ENCODE measurements at places on chromosomes 6 and 20.

DNA sequence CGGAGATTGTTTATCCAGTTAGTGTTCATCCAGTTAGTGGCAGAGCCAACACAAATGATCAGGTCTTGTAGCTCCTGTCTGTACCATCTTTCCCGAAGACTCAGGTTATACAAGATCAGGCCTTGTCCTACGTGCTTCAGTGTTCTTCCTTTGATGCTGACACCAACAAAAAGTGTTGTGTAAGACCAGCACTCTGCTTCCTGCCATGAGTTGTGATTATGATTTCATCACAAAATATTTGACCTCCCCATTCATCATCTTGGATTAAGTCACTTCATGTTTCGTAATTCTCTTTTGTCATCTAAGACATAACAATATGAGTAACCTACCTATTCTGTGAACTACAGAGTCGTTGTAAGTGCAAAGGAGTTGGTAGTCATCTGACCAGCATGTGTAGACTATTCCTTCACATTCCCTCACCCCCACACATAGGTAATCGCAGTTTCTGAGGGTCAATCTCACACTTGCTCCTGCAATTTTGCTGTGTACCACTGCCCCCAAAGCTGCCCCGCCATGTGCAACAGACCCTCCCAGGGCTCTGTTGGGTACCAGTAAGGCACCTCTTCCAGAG, 135.6 kb upstream of the SLC22A23 start:
- DNase-seq, result no peak

DNA sequence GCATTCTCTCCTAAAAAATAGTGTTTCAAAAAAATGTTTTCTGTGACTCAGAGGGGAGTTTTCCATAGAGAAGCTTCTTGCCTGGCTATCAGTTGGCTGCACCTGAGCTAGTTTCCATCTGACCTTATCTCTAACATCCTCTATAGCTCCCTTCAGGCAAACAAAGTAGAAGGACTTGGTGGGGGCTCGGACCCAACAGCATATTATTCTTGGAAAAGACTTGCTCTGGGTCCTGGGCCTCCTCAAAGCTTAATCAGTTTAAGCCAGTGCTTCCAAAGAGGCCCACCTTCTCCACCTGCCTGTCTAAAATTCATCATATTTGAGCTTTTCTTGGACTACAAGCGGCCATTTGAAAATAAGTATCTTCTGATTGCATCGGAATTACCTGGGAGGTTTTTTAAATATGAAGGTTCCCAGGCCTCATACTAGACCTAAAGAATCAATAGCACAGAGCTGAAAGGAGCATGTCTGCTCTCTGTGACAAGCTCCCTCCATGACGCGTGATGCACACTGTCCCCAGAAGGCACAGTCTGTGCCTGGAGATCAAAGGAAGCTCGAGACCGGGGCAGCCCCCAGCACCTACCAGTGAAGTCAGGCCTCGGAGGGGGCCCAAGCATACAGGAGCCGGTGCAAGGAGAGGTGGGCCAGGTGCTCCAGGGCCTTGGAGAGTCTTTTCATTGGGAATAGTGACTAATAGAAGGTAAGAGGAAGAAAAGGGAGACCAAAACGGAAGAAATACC, 80.6 kb upstream of the HIVEP1 start:
- DNase-seq, result no peak

- DNase-seq, result no peak
Observed at GRCh38 chr20:51340451-51340840, 202.1 kb downstream of the NFATC2 start.

DNA sequence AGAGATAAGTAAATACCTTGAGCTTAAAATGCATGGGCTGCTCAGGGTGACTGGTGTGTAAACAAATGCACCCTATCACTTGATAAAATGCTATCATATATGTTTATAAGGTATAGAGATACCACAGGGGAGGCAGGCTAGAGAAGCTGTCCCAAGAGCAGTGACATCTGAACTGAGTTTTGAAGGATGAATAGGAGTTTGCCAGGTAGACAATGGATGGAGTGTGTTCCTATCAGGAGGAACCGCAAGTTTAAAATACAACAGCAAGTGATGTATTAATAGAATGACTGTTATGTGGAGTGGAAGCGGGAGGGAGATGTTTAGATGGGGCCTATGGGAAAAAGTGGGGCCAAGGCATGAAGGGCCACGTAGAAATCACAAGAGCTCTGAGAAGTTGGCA, 38.7 kb upstream of the CHMP4B start:
- DNase-seq, result no peak

- no peak for DNase-seq
Observed at GRCh38 chr6:125944434-125944816, 12.1 kb upstream of the HINT3 start.

DNA sequence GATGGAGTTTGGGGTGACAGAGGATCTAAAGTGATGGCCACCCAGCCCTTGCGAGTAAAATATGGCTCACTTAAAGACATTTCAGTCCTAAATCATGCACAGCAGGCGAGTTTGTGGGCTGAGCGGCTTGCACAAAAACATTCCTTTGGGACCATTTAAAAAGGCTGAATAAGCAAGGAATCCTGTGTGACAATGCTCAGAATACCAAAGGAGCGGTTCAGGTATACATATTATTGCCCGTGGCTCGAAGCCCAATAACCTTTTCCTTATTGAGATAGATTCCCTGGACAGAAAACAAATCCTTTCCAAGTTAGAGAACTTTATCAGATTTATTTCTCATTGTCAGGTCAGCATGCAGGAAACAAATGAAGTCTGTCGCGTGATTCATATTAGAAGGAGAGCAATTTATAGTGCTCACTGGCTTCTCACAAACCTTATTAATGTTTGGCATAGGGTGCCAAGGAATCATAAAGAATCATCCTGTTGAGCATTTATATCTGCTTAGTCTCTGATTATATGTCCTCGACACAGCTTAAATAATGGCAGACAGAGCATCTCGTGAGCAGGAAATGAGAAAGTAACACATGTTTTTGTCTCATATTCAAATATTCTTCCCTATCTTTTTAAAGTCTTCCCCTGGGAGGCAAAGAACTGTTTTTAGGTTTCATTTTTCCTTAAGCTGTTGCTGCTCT, 121.3 kb downstream of the TRMT11 start:
- DNase-seq, result no peak

DNA sequence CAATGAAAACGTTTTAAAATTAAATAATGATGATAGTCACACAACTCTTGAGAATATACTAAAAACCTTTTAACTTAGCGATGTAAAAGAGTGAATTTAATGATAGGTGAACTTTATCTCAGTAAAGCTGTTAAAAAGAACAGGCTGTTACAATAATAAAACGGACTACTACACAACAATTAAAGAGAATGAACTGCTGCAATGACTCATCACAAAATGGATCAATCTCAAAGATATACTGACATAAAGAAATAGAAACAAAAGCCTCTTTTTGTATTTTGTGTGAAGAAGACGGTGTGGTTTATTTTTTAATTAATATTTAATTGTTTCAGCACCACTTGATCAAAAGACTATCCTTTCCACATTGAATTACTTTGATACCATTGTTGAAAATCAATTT, 352.4 kb upstream of the GJE1 start:
- no peak for DNase-seq

DNA sequence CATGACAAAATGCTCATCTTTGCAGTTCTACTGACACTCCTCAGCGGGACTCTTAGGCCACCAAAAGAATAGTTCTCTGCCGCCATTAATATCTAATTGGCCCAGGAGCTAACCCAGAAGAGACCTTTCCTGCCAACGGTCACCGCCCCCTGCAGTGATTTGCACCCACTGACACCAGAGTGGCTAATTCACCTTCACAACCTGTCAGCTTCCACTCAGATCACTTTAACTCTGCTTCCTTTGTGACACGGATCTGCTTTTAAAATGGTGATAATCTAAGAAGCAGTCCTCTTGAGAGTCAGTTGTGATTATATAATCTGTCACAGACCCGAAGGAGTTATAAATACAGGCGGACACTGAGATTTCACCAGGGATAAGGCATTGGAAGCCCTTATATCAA, 172.8 kb downstream of the FRK start:
- no peak for DNase-seq

DNA sequence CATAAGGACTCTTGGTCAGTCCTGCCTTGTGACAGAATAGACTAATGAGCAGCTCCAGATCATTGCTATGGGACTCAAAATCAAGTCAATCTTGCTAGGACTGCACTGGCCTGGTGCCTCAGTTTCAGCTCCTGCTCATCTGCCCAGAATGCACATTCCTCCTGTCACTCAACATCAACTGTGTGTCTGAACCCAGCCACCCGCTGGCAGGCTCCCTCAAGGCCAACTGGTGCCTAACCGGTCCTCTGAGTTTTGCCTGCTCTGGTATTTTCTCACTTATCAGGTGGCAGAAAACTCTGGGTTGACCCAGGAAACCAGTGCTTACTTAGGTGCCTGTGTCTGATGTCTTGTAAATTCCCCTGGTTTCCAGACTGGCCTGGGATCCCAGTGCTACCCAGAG, 297.7 kb downstream of the DHX35 start:
- no peak for DNase-seq

GRCh38 chr6:154548130-154548830, 37.8 kb upstream of the CNKSR3 start:
- no peak for DNase-seq

- DNase-seq, result no peak
Observed at GRCh38 chr6:21992178-21992967, 304.5 kb downstream of the PRL start.
